RWPE1 (cell line): ENCODE measurements at places on chromosomes 13 and 19.

DNA sequence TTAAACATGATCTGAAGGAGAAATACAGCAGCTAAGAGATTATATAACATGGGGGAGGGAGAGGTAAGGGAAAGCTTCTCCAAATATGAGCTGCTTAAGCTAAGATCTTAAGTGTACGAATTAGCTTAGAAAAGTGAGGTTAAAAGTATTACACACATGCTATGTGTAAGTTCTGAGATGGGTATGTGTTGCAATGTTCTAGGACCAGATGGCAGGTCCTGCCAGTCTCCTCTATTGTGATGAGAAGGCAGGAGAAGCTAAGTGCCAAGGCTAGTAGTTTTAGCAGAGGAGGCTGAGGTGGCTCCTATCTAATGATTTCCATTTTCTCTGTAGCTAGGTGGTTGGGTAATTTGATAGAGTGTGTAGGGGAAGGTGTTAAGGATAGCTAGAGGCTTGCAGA is 57.6 kb downstream of the MICU2 start:
- no peak for DNase-seq

DNA sequence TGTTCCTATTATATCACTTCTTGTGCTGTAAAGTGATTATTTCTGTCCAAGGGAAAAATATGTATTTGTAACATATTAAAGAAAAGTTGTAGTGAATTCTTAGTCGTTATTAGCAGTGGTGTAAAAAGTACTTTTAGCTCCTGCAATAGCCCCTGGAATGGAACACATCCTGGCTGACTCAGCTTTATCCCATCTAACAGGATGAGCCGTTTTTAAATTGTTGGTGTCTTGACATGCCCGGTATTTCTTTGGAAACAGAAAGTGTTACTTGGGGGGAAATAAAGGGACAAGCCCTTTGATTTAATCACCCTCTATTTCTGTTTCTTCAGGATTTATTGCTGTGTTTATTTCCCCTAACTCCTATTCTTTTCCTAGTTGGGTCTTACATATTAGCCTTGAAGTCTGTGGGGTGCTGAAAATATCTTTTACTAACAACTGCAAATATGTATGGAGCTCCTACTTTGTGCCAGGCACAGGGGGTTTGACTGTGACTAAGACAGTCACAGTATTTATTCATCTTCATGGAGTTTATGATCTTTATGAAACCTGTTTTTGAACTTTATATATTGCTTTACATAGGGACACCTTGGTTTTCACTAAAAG is 17.9 kb downstream of the COG3 start:
- DNase-seq, result peak; percentile 78

- no peak for DNase-seq
Observed at GRCh38 chr13:40352802-40353562, 313.5 kb downstream of the FOXO1 start.

GRCh38 chr13:101565317-101565716 is 112.8 kb downstream of the ITGBL1 start:
- DNase-seq, result no peak

DNA sequence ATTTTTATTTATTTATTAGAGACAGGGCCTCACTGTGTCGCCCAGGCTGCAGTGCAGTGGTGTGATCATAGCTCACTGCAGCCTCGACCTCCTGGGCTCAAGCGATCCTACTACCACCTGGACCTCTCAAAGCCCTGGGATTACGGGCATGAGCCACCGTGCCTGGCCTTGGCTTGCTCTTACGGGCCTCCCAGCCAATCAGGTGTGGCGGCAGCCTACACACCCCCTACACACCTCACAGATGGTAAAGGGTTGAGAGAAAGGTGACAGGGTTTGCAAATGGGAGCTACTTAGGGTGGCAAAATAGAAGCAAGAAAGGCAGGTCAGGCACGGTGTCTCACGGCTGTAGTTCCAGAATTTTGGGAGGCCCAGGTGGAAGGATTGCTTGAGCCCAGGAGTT is 1.0 kb upstream of the ZBTB32 start:
- DNase-seq, result no peak
